Naive thymus-derived CD4-positive, alpha-beta T cell (primary cell): ENCODE measurements at places on chromosomes 1 and 21. TPM values are rescaled to one million over a fixed set of nuclear protein-coding genes. Genes with fewer than 3 reads are reported as not detected.
A peak's percentile ranks its signal among the peaks of the same experiment; 100 is the strongest.

The AXDND1 gene
- total RNA-seq: 0.98 TPM

- H3K4me3 ChIP-seq: no peak overlapping the region
- H3K27me3 ChIP-seq: no peaks in the 10 kb centered on the region
- no peaks in the 10 kb centered on the region for H3K36me3 ChIP-seq
- peaks cover 12% of the 10 kb centered on the region for H3K4me1 ChIP-seq
- no peak overlapping the region for H3K27ac ChIP-seq
- DNase-seq: peak; percentile 51
Measured at GRCh38 chr1:243748706-243749283, 101.2 kb downstream of the AKT3 start.

DNA sequence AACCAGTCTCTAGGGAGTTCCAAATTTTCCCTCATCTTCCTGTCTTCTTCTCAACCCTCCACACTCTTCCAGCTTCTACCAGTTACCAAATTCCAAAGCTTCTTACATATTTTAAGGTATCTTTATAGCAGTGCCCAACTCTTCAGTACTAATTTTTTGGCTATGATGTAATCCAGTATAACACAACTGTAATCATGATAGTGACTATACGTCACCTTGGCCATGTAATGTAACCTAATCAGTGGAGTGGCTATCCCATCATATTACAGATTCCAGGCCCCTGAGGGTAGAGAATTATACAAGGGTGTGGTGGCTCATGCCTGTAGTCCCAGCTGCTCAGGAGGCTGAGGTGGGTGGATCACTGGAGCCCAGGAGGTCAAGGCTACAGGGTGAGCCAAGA is 143.2 kb downstream of the CLEC20A start:
- no peak overlapping the region for H3K27ac ChIP-seq
- no peaks in the 10 kb centered on the region for H3K4me1 ChIP-seq
- DNase-seq: no peak
- no peaks in the 10 kb centered on the region for H3K36me3 ChIP-seq
- H3K4me3 ChIP-seq: no peak overlapping the region

The RASAL2 gene
- total RNA-seq: 0.13 TPM

The GREM2 gene
- 0.54 TPM for total RNA-seq

DNA sequence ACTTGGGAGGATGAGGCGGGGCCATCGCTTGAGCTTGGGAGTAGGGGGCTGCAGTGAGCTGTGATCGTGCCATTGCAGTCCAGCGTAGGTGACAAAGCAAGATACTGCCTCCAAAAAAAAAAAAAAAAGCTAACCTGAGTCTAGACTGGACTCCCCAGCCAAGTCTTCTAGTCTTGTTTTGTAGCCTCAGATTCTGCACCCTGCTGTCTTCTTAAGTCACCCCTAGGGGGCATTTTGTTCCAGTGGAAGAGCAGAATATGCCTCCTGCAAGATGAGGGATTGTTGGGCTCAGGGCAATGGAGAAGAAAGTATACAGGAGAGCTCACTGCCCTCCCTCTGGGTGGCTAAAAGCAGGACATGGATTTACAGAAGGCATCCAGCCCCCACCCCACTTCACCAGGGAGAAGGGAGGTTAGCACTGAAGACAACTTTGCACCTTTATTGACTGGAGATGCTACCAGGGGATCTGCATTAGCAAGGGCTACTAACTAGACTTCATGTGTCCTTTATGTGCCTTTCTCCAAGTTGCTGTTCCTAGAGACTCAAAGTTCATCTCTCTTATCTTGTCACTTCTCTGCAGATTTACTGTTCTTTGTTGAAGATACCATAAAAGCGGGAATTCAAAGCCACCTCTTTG is 15.3 kb upstream of the RNF187 start:
- DNase-seq: no peak
- no peak overlapping the region for H3K4me3 ChIP-seq
- no peaks in the 10 kb centered on the region for H3K4me1 ChIP-seq

- no peak overlapping the region for H3K27ac ChIP-seq
- H3K27me3 ChIP-seq: no peaks in the 10 kb centered on the region
- H3K4me3 ChIP-seq: no peak overlapping the region
- H3K4me1 ChIP-seq: no peaks in the 10 kb centered on the region
- no peak for DNase-seq
Measured at GRCh38 chr1:69987881-69988280, 217.5 kb downstream of the LRRC40 start.

DNA sequence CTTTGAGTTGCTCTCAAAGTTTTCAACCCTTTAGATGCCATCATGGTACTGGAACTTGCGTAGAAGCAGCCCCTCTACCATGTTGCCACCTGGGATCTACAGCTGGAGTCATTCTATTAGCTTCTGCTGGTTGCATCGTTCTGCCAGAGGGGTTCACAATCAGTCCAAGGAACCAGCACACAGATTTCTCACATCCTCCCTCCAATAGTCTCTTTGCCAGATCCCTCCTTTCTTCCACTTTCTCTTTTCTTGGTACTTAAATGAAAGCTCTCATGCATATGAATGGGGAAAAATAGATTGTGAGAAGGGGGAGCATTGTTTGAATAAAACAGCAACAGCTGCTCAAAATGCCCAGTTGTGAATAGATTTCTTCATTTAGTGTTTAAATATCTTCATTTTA is 4.2 kb upstream of the C8A start:
- no peaks in the 10 kb centered on the region for H3K36me3 ChIP-seq
- no peak overlapping the region for H3K27ac ChIP-seq
- H3K4me1 ChIP-seq: no peaks in the 10 kb centered on the region

The CCDC30 gene
- total RNA-seq: 4.2 TPM

GRCh38 chr1:66938613-66939012 is 13.8 kb downstream of the MIER1 start:
- H3K27ac ChIP-seq: no peak overlapping the region
- H3K27me3 ChIP-seq: no peaks in the 10 kb centered on the region
- H3K4me1 ChIP-seq: peaks cover 59% of the 10 kb centered on the region
- DNase-seq: no peak
- H3K4me3 ChIP-seq: no peak overlapping the region

- no peak for DNase-seq
- H3K27ac ChIP-seq: no peak overlapping the region
- no peaks in the 10 kb centered on the region for H3K4me1 ChIP-seq
- no peak overlapping the region for H3K4me3 ChIP-seq
Measured at GRCh38 chr1:150409504-150410362, 45.8 kb downstream of the RPRD2 start.

DNA sequence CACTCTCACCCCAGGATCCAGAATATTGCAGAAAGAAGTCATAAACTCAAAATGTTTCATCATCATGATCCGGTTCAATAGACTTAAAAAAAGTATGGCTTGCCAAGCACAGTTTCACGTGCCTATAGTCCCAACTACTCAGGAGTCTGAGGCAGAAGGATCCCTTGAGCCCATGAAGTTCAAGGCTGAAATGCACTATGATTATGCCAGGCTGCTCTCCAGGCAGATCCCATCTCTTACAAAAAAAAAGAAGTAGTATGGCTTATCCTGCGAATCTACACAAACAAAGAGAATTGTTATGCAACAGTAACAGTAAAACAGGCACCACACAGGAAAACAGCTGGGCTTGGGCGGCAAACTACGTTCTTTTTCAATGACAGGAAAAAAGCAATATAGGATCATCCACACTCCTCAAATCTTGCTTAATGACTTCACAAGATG is 76.2 kb downstream of the EIF4G3 start:
- H3K4me3 ChIP-seq: no peak overlapping the region
- no peak for DNase-seq
- H3K27ac ChIP-seq: no peak overlapping the region
- H3K4me1 ChIP-seq: no peaks in the 10 kb centered on the region
- H3K36me3 ChIP-seq: no peaks in the 10 kb centered on the region

The SPRR5 gene
- total RNA-seq: not detected in 2 replicates

GRCh38 chr1:53076165-53076564 is 14.2 kb downstream of the PODN start:
- no peaks in the 10 kb centered on the region for H3K36me3 ChIP-seq
- no peak overlapping the region for H3K4me3 ChIP-seq
- H3K4me1 ChIP-seq: no peaks in the 10 kb centered on the region
- H3K27ac ChIP-seq: no peak overlapping the region
- no peaks in the 10 kb centered on the region for H3K27me3 ChIP-seq

- H3K4me1 ChIP-seq: peaks cover 5% of the 10 kb centered on the region
- H3K4me3 ChIP-seq: peak overlapping the region; percentile 45
- DNase-seq: peak; percentile 26
- no peak overlapping the region for H3K27ac ChIP-seq
Measured at GRCh38 chr1:100539836-100540536, 2.0 kb downstream of the GPR88 start.

DNA sequence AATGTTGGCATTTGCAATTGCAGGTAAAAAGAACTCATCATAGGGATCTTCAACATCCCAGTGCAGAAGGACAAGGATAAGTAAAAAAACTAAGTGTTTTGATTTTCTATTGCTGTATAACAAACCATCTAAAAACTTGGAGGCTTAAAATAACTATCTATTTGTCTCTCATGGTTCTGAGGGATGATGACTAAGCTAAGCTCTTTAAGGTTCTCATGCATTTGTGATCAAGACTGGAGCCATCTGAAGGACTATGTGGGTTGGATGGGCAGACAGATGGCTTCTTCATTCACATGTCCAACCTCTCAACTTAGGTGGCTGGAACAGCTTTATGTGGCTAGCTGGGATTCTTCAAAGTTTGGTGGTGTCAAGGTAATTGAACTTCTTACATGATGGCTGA is 51.5 kb downstream of the RPL5 start:
- no peak for DNase-seq
- peaks cover 20% of the 10 kb centered on the region for H3K4me1 ChIP-seq
- H3K36me3 ChIP-seq: no peaks in the 10 kb centered on the region

The TMIGD3 gene
- 0.41 TPM for total RNA-seq

The CFAP141 gene
- not detected for total RNA-seq

The ALX3 gene
- total RNA-seq: not detected in 2 replicates

DNA sequence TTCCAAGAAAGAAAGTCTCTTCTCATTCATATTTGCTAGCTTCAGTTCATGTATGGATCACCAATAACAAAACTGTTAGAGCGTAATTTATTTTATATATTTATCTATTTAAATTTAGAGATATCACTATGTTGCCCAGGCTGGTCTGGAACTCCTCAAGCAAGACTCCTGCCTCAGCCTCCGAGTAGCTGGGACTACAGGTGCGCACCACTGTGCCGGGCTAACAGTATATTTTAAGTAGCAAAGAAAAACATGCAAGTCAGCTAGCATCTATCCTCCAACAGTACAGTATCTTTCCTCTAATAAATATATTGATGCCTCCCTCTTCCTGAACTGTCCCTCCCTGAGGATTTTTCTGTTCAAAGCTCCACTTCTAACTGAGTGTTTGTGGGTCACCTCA is 21.5 kb downstream of the INPP5B start:
- H3K4me3 ChIP-seq: no peak overlapping the region
- DNase-seq: no peak
- H3K4me1 ChIP-seq: peaks cover 13% of the 10 kb centered on the region
- H3K27me3 ChIP-seq: no peaks in the 10 kb centered on the region
- H3K36me3 ChIP-seq: no peaks in the 10 kb centered on the region

DNA sequence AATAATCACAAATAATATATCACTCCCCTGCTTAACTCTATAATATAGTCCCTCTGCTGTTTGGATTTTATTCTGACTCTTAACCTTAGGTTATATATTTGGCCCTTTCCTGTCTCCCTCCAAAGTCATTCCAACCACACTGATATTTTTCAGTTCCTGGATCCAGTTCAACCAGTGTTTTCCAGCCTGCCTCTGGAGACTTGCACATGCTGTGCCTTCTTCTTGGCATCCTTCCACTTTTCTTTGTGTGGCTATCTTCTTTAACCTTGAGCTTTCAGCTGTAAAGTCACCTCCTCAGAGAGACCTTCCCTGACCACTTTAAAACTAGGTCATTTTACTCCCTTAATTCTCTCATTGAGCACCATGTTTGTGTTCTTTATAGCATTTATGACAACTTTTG is 19.4 kb downstream of the CERS2 start:
- H3K4me3 ChIP-seq: no peak overlapping the region
- peaks cover 66% of the 10 kb centered on the region for H3K36me3 ChIP-seq
- H3K4me1 ChIP-seq: no peaks in the 10 kb centered on the region
- H3K27me3 ChIP-seq: no peaks in the 10 kb centered on the region
- H3K27ac ChIP-seq: no peak overlapping the region

DNA sequence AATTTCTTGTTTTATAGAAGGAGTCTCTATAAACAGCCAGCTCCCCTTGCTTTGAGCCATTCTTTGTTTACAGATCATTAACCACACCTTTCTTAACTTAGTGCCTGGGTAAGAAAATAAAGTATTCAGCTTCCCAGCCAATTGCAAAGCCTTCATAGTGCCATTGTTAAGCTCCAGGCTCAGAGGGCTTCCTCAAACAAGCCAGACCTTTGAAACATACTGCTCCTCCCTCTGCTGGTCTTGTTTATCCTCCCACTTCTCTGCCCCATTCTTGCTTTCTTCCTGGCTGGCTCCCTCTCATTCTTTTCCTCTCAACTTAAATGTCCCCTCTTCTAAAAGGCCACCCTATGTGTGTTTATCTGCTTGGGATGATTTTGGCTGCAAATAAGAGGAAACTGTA is 319.4 kb upstream of the ST6GALNAC5 start:
- H3K4me3 ChIP-seq: no peak overlapping the region
- DNase-seq: no peak
- H3K27ac ChIP-seq: no peak overlapping the region
- H3K27me3 ChIP-seq: no peaks in the 10 kb centered on the region
- H3K36me3 ChIP-seq: no peaks in the 10 kb centered on the region

DNA sequence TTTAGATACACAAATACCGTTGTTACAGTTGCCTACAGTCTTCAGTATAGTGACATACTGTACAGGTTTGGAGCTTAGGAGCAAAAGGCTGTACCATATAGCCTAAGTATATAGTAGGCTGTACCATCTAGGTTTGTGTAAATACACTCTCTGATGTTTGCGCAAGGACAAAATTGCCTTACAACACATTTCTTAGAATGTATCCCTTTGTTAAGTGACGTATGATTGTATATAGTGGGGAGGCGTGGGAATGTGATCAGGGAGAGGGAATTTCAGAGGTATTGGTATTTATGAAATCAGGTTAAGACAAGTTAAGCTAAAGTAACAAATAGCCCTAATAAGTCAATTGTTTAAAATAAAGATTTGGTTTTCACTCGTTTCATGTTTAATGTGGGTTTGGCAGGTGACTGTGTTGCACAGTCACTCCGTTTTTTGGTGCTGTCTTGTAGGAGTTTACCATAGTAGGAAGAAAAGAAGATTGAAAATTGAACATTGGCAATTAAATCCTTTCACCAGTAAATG is 2.7 kb downstream of the GORAB start:
- no peak overlapping the region for H3K27ac ChIP-seq
- H3K4me1 ChIP-seq: peaks cover 8% of the 10 kb centered on the region
- H3K27me3 ChIP-seq: no peaks in the 10 kb centered on the region
- H3K36me3 ChIP-seq: no peaks in the 10 kb centered on the region
- no peak overlapping the region for H3K4me3 ChIP-seq
- DNase-seq: no peak

The EPS8L3 gene
- not detected for total RNA-seq

The OPTC gene
- total RNA-seq: not detected
